ENCODE measurements at places on chromosomes 4 and X. TPM values are rescaled to one million over a fixed set of nuclear protein-coding genes. Genes with fewer than 3 reads are reported as not detected.

DNA sequence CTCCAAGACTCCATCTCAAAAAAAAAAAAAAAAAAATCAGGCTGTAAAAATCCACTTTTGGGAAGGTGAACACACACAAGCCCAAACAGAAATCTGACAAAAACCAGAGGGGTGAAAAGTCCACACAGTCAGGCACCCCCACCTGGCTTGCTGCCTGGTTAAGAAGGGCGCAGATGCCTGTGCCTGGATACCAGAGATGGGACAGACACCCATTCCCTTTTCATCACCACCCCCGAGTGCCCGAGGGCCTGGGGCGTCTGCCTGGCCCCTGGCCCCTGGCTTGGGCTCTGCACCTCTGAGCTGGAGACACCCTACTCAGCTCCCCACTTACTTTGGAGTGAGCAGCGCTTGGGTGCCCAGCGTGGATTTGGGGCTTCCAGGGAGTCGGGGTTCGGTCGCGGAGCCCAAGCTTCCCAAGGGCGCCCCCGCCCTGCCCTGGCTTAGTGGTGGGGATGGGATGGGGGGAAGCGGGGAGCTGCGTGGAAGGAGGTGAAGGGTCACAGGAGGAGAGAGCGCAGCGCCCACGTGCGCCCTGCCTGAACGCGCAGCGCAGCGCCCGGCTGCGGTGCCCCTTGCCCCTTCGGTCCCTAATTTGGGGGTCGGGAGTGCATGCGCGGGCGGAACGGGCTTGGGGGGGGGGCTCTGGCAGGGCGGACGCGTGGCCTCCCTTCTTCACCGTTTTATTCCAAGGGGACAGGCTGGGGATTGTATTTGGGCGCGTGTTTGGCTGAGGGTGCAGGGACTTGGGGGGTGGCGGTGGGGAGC, 11.3 kb downstream of the SHOX start:
- H3K27ac ChIP-seq: no peak overlapping the region
- H3K4me3 ChIP-seq: no peak overlapping the region
- peaks cover 2% of the 10 kb centered on the region for H3K36me3 ChIP-seq
- no peak for DNase-seq
- H3K27me3 ChIP-seq: peaks cover 63% of the 10 kb centered on the region

DNA sequence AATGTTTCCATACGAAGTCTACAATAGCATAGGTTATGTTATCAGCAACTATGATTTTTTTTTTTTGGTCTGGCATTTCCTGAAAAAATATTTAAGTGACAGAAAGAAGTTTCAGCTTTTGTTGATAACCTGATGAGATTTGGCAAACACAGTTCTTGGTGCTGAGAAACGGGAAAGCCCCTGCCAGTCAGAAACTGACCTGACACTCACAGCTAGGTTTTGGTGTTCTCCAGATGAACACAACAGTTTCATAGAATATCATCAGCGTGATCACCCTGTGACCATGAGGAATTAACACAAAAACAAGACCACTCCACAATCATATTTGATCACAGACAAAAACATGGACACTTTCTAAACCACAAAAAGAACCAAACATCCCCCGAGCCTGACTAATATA, 152.5 kb upstream of the DCAF8L1 start:
- no peak overlapping the region for H3K4me3 ChIP-seq
- H3K4me1 ChIP-seq: peaks cover 4% of the 10 kb centered on the region
- H3K27ac ChIP-seq: no peak overlapping the region
- H3K27me3 ChIP-seq: no peaks in the 10 kb centered on the region
- DNase-seq: no peak

- H3K4me3 ChIP-seq: peak overlapping the region; percentile 51
- H3K27ac ChIP-seq: peak overlapping the region; percentile 59
- H3K36me3 ChIP-seq: no peaks in the 10 kb centered on the region
- peaks cover 4% of the 10 kb centered on the region for H3K4me1 ChIP-seq
- no peaks in the 10 kb centered on the region for H3K27me3 ChIP-seq
Measured at GRCh38 chr4:38759113-38759789, 23.5 kb downstream of the TLR10 start.

The AMBN gene
- not detected for total RNA-seq

The LRRC66 gene
- 0.57 TPM for total RNA-seq

The FAM114A1 gene
- total RNA-seq: 245 TPM

The CRMP1 gene
- 59.5 TPM for total RNA-seq

The NOX1 gene
- not detected for total RNA-seq

All from chondrocyte (in vitro differentiated cells).